Amniotic stem cell (primary cell): ENCODE measurements at places on chromosomes 1 and 21.

- DNase-seq: no peak
Measured at GRCh38 chr1:115790356-115790755, 21.8 kb upstream of the CASQ2 start.

DNA sequence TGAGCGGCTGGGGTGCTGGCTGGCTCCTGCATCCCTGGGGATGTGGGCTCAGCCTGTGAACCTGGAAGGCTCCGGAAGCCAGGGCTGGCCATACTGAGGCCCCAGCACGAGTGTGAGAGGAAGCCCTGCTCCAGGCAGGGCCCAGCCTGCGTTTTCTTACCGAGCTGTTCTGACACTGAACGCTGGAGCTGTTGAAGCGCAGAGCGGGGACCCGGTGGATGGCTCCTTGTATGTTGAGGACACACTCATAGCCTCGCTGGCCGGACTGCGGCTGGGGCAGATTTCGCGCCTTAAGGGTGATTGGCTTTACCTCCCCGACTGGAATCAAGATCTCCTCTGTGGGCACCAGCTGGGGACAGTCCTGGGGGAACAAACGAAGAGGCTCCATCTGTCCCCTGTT, 160.0 kb downstream of the PLXNA2 start:
- no peak for DNase-seq

DNA sequence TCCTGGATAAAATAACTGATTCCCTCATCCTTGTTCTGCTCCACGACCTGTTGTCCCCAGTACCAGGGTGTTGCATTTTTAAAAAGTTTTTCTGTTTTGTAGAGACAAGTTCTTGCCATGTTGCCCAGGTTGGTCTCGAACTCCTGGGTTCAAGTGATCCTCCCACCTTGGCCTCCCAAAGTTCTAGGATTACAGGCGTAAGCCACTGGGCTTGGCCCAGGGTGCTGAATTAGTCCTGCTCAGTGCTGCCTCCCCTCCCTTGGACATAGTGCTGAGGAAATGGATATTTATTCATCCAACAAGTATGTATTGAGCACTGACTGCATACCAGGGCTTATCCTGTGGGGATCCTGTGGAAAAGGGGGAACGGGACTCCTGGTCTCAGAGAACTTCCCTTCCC, 126.4 kb downstream of the PTPRU start:
- DNase-seq: no peak

DNA sequence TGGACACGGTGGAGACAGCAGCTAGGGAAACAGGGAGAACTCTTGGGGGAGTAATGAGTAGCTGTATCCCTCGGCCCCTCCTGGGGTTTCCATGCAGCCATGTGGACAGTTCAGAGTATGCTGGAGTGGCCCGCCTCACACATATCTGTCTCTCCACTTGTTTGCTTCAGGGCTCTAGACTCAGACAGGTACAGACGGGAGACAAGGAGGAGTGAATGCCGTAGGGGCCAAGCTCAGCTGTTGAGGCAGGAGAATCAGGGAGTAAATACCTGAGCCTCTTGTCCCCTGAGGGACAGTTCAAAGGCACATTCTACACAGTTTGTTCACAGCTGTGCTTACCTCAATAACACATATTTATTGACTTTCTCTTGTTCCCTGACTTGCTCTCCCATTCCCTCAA, 7.7 kb upstream of the PTGFRN start:
- no peak for DNase-seq

- no peak for DNase-seq
Measured at GRCh38 chr1:174883409-174883808, 116.3 kb upstream of the CACYBP start.
